ENCODE measurements at places on chromosomes 11 and 22. TPM values are rescaled to one million over a fixed set of nuclear protein-coding genes. Genes with fewer than 3 reads are reported as not detected.

CDC42EP2 gene
- 1.8 TPM for total RNA-seq

DNA sequence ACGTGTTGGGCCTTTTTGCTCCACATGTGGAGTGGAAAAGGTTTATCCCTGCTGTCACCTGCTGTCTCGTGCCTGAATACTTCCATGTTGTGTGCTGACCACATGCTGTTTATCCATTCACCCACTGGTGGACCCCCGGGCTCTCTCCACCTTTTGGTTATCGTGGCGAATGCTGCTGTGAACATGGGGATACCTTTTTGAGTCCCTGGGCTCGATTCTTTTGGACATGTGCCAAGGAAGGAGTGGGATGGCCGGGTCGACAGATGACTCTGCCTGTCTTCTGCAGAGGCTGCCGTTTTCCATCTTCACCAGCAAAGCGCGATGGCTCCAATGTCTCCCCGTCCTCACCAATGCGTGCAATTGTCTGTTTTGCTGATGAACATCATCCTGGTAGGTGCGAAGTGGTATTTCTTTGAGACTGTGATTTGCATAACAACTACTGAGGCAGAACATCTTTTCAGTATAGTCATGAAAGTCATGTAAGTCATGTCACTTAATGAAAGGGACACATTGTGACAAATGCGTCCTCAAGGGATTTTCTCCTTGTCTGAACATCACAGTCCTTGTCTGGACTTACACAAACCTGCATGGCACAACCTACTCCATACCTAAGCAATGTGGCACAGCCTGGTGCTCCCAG lies 758.7 kb downstream of the BRD1 start:
- DNase-seq: no peak
- no peaks in the 10 kb centered on the region for H3K36me3 ChIP-seq

DNA sequence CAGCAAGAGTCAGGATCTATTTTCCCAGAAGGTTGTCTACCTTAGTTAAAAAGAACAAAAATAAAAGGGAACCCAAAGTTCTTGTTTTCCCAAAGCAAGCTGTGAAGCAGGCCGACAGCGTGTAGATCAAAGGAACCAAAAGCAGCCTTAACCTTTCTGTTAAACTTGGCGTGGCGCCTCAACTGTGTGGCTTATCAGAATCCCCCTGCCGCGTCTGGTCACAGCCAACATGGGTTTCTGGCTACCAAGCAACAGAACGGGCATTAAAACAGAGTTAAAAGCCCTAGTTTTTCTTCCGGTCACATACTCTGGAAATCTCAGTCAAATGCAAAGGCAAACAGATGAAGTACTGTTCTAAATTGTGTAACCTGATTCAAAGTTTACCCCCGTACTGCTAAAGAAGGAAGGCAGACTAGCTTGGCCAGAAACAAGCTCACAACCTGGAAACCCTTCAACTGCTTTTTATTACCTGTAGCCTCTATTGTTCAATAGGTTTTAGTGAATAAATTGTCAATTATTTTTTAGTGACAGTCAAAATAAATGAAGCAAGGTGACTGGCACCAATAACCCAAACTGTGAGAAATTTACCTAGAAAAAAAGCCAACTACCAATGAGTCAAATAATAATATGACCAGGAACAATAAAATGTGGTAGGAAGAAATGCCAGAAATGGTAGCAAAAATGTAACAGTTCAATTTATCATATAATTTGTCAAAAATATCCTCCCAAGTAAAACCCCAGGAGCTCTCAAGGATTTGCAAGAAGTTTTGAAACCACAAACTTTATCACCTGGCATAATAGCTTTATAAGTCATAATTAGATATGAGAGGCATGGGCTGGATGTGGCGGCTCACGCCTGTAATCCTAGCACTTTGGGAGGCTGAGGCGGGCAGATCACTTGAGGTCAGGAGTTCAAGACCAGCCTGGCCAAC lies 21.4 kb downstream of the CHKA start:
- H3K4me1 ChIP-seq: peaks cover 5% of the 10 kb centered on the region
- no peak overlapping the region for H3K4me3 ChIP-seq
- no peaks in the 10 kb centered on the region for H3K36me3 ChIP-seq

DNA sequence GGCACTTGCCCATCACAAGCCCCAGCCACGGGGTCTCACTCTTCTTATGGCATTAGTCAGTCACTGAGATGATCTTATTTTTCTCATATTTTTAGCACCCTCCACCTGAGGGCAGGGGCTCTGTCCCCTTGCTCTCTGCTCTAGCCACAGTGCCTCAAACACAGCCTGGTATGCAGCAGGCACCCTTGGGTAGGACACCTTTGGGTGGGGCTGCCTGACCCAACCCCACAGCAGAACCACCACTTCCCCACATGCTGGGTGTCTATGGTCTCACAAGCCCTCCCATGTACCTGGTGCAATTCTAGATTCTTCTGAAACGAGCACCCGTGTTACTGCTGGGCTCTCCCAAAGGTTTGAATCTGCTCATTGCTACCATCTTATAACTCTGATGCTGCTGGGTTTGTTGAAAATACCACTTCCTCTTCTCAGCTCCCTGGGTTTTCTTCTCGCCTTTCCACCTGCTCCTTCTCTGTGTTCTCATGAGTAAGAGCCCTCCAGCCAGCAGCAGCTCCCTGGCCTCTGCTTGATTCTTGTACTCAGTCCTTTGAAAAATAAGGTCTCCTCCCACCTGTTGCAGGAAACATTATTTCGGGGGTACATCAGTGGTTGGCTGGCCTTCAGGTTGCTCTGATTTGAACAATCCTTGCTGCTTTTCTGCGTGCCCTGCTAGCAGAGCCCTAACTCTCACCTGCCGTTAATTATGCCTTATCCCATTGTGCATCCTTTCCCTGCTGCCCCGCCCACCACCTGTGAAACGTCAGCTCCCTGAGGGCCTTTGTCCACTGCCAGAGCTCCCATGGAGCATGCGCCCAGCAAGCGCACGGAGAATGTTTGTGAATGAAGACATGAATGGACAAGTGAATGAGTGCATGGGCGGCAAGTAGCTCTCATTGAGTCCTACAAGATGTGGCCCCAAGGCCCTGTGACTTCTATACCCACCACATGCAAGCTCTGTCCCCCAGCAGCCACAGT lies 1181.6 kb downstream of the TBC1D22A start:
- no peaks in the 10 kb centered on the region for H3K36me3 ChIP-seq
- H3K27me3 ChIP-seq: no peaks in the 10 kb centered on the region
- H3K4me3 ChIP-seq: no peak overlapping the region
- DNase-seq: no peak
- H3K4me1 ChIP-seq: no peaks in the 10 kb centered on the region

GRCh38 chr11:106280036-106280435 lies 202.6 kb downstream of the AASDHPPT start:
- DNase-seq: no peak
- H3K4me3 ChIP-seq: no peak overlapping the region
- no peaks in the 10 kb centered on the region for H3K4me1 ChIP-seq
- H3K36me3 ChIP-seq: no peaks in the 10 kb centered on the region
- H3K27ac ChIP-seq: no peak overlapping the region

Measured in naive thymus-derived CD4-positive, alpha-beta T cell (primary cell).